Stimulated activated naive CD8-positive, alpha-beta T cell treated with anti-CD3 and anti-CD28 coated beads, Interleukin-15, amount 100 ng/mL, for 72 hours (primary cell): ENCODE measurements at places on chromosomes 3 and 15.

- DNase-seq: no peak
These were observed 22.1 kb downstream of the GABRR3 start for GRCh38 chr3:98012979-98013378.

GRCh38 chr3:30167541-30168011 is 438.8 kb upstream of the TGFBR2 start:
- no peak for DNase-seq

DNA sequence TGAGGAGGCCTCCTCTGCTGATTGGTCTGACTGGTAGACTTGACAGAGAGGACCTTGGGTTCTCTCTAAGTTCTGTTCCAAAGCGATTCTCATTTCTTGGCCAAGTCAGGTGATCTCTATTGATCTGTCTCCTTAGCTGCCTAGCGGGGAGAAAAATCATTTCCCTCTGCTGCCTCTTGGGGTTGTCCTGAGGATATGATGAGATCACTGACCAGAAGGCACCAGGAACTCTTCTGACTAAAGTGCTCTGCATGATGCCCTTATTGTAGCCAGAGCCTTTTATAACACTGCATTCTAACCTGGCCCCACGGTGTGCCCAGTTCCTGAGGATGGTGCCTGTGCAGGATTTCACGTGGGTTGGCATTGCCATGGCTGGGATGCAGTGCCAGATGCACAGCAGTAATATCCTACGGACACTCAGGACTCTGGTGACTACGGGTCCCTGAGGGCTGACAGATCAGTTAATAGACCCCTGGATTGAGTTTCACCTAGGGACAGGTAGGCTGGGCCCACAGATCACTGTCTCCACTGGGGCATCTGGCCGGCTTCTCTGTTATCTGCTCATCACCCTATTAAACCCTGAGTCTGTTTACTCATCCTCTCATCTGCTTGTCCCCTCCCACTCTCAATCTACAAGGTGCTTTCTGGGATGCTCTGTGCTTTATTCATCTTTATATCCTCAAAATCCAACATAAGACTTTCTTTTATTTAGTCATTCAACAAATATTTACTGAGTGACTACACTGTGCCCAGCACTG is 3.9 kb upstream of the HEG1 start:
- no peak for DNase-seq

DNA sequence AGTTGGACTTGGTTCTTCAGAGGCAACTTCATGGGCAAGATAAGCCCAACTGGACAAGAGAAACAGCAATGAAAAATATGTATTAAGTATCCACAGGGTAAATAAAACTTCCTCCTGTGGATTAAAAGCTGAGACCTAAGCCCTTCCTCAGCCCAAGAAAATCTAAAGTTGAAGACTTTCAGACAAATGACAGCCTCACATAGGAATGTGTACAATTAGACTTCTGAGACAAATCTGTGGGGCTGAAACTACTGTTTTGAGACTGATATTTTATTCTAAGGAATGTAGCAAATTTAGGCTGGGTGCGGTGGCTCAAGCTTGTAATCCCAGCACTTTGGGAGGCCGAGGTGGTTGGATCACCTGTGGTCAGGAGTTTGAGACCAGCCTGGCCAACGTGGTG is 74.2 kb upstream of the IL12A start:
- DNase-seq: no peak

- no peak for DNase-seq
These were observed 21.2 kb downstream of the TFG start for GRCh38 chr3:100730524-100730923.
